ENCODE measurements at places on chromosomes 13 and 19. TPM values are rescaled to one million over a fixed set of nuclear protein-coding genes. Genes with fewer than 3 reads are reported as not detected.

NLRP9 gene
- total RNA-seq = not detected

TPTE2 gene
- not detected for total RNA-seq

FBXO17 gene
- 10.8 TPM for total RNA-seq

HMGB1 gene
- 480 TPM for total RNA-seq

ZNF667 gene
- 4.7 TPM for total RNA-seq

WDR62 gene
- total RNA-seq = 4.5 TPM

YIF1B gene
- 78.9 TPM for total RNA-seq

ZNF844 gene
- total RNA-seq = 12.0 TPM

EPSTI1 gene
- 1.1 TPM for total RNA-seq

TMEM238 gene
- total RNA-seq = not detected

IL17D gene
- total RNA-seq = 0.72 TPM

C1QTNF9 gene
- total RNA-seq = under 0.01 TPM

- DNase-seq = peak; percentile 12
These were observed 134.3 kb downstream of the KDM4B start for GRCh38 chr19:5103061-5103701.

- no peak for DNase-seq
These were observed 156.5 kb upstream of the TSC22D1 start for GRCh38 chr13:44732503-44733098.

- DNase-seq = no peak
These were observed 13.9 kb downstream of the FCHO1 start for GRCh38 chr19:17765069-17765618.

DNA sequence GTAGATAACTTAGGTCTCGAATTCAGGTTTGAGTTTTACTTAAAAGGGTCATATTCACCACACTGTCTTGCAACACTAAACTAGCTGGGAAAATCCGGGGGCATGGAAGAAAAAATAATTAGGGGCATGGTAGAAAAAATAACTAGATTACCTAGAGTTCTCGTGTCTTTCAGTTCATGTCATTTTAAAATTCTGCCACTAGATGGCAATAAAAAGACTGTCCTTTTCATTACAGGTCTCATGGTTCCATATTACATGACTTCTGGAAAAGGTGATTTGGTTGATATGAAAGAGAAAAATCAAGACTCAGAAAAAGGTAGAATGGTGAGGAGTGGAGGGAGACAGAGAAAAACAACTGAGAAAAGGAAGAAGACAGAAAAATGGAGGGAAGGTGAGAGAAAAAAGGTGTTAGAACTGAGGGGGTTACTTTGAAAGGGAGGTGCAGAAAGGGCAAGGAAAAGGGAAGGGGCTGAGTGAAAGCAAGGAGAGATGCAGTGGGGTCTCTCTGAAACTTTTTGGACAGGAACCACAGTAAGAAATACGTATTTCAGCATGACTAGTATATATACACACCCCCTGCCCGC is 299.0 kb downstream of the KLF12 start:
- peak; percentile 56 for DNase-seq

DNA sequence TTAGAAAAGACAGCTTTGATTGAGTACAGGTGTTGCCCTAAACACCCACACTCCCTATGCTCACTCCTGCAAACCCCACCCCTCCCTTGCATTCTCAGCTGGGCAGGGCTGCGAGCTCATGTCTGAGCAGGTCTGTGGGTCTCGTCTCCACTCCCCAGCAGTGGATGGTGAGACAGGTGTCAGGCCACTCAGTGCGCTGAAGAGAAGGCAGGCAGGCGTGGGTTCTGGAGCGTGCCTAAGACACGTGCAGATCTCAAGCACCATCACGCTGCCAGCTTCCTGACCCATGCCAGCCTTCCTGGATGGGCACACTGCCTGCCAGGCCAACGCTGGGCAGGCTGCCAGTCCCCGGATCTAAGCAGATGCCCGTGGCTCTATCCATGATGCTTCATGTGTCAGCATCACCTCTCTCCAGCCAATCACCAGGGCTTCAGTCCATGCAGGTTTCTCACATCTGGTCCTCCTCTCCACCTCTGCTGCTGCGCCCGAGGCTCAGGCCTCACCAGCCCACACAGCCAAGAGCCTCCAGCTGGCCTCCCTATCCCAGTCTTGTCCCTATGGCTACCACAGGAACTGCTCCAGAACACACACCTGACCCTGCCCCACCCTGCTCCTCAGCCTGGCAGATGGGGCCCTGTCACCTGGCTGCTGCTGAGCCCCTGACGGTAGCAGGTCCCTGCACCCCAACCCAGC is 42.6 kb downstream of the EPS15L1 start:
- DNase-seq = no peak

DNA sequence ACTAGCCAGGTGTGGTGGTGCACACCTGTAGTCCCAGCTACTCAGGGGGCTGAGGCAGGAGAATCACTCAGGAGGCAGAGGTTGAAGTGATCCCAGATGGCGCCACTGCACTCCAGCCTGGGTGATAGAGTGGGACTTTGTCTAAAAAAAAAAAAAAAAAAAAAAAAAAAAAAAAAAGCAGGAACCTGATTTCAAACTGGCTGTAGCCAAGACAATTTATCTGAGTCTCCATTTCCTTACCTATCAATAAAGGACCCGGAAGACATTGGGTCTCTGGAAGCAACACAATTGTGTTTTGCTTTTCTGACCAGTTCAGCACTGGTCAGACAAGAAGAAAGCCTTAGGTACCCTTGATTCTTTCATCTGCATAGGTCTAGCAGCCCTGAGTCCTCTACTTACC is 491.0 kb downstream of the TBC1D4 start:
- no peak for DNase-seq

DNA sequence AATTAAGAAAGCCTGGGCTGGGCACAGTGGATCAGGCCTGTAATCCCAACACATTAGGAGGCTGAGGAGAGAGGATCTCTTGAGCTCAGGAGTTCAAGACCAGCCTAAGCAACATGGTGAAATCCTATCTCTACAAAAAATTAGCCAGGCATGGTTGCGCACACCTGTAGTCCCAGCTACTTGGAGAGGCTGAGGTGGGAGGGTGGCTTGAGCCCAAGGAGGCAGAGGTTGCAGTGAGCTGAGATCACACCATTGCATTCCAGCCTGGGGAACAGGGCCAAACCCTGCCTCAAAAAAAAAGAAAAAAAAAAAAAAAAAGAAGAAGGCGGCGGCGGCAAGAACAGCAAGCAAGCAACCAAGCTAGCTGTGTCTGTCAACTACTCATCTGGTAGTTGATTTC is 26.7 kb downstream of the TSC22D1 start:
- DNase-seq = no peak

DNA sequence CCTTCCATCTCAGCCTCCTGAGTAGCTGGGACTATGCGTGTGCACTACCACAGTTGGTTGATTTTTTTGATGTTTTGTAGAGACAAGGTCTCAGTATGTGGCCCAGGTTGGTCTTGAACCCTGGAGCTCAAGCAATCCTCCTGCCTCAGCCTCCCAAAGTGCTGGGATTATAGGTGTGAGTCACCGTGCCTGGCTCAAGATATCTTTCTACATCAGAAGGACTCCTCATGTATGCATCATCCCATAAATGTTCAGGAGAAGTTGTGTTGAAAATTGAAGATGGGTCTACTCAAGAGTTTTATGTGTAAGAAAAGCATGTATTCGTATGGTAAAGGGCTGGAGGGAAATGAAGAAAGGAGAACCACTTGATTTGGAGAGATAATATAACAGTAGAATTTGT is 71.8 kb upstream of the STK24 start:
- no peak for DNase-seq

- no peak for DNase-seq
These were observed 351.0 kb downstream of the NALCN start for GRCh38 chr13:101065329-101065728.

DNA sequence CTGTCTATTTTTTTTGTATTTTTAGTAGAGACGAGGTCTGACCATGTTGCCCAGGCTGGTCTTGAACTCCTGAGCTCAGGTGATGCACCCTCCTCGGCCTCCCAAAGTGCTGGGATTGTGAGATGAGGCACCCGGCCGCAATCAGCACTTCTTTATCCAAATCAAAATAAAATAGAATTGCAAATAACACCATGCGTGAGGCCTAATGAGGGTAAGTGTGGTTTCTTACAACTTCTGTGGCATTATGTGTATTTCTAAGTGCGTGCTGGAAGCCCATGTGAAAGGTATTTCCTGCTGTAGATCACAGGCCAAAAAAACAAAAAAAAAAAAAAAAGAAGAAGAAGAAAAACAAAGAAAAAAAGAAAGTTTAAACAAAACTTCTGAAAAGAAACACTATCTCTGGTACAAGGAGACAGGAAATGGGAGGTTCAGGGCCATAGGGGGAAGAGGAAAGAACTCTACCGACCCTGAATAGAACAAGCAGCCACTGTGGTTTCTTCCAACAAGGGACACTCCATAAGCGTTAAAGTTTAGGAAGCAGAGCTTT is 3.0 kb upstream of the GRAMD1A start:
- no peak for DNase-seq

DNA sequence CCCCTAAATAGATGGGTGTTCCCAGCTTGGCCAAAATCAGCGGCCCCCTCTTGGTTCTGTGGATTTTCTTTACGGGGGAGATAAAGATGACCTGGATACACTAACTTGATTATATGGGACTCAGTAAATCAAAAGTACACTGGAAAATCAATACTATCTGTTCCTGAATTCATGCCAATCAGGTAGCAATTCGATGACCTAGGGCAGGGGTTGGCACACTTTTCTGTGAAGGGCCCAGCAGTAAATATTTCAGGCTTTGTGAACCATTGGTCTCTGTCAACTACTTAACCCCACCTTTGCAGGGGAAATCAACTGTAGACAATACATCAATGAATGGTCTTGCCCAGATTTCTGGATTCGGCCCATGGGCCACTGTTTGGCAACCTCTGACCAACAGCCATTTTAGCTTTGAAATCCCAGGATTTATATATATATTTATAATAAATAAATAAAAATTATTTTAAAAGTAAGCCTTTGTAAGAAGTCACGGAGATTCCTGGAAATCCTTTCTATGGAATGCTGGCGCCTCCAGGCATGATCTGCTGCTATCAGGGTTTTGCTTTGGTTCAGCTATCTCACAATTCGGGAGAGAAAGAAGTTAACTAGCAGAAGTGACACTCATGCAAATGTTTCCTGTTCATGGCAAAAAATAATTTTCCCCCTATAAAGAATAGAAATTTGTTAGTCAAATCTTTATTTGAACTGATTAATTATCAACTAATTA is 32.8 kb downstream of the SLC15A1 start:
- no peak for DNase-seq

- DNase-seq = no peak
These were observed 2.7 kb downstream of the WDR88 start for GRCh38 chr19:33134571-33135041.

- DNase-seq = no peak
These were observed 41.8 kb downstream of the IGFL3 start for GRCh38 chr19:46082728-46083050.

- peak; percentile 77 for DNase-seq
These were observed 12.3 kb upstream of the HSPH1 start for GRCh38 chr13:31174018-31174417.

GRCh38 chr19:54660964-54661363 is 1.8 kb upstream of the LILRB4 start:
- no peak for DNase-seq

GRCh38 chr19:48619692-48620585 is 633 bp downstream of the SPHK2 start:
- DNase-seq = no peak

DNA sequence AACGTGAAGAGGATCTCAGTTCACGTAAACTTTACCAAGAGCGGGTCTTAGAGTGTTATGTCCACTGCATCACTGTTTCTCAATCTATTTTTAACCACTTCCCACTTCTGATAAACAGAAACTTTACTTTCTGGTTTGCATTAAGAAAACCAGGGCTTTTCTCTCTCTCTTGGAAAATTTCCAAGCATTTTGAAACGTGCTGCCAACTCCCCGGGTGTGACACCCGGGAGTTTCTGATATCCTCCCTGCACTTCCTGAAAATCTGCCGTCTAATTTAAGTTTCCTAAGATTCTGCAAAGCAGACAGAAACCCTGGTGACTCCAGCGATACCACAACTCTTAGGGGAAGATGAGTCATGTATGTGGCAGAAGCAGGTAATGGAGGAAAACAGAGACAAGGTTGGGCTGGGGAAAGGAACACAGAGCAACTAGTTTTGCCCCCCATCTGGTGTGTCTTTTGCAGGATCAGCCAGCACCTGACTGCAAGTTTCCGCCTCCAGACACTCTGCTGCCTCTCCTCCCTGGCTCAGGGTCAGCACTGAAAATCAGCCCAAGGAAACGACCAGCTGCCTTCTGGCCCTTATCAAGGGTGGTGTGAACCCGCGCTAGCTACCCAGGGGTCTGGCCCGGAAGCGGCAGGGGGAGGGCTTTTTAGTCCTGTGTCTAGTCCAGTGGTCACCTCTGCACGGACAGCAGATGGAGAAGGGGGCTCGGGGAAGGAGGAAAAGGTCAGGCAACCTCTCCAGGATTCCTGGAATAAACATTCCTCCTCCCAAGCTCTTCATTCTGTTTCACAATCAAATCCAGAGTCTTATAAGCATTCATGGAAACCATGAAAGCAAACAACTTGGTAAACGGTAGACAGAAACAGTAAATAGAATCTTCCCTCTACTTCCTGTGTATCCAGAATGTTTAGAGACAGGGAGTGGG is 11.3 kb upstream of the FFAR2 start:
- no peak for DNase-seq

DNA sequence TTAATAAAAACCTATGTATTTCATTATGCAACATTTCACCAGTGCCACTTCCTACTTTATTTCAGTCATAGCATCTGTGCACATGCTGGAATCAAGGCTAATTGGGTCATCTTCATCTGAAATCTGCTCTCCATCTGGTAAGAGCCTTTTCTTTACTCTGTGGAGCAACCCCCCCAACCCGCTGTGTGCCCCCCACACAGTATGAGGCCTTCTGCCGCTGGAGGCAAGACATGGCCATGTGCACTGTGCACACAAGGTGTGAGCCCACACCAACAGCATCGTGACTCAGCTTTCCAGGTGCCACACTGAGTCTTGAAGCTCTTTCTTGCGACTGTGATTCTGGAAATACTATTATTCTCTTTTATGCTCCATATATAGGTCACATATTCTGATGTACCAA is 471.0 kb downstream of the TBC1D4 start:
- DNase-seq = no peak

- no peak for DNase-seq
These were observed 600 bp downstream of the UBE2S start for GRCh38 chr19:55406826-55407549.

DNA sequence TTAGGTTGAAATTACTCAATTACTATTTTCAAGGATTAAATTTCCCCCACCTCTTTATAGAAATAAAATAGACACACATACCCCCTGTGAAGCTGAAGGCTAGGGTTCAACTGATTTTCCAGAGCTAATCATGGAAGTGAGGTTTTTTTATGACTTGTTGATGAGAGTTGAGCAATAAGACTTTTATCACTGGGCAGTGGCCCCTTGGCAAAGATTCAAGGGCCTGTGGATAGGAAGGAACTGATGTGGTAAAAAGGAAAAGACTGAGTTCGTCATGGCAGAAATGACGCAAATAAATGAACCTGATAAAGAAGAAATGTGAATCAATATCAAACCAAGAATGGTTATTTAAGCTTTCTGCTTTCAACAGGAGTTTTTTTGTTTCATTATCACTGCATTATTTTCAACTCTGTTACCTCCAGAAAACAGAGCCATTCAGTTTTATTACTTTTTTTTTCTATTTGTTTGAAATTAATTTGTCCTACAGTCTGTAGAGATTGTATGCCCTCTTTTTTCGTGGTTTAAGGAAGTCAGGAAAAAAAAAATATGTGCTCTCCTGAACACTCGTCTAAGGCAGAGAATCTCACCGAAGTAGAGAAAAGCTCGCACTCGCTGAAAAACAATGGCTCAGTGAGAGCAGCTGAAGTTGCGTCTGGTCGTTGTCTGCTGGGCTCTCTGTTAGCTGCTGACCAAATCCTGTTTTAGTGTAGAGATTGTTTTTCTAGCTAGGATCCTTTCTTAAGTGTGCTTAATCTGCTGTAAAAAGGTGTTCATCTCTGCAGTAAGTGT is 38.9 kb downstream of the STOML3 start:
- DNase-seq = no peak
